ENCODE measurements at places on chromosomes 7 and 10.
A peak's percentile ranks its signal among the peaks of the same experiment; 100 is the strongest.

GRCh38 chr7:69678494-69679187, 80.4 kb downstream of the AUTS2 start:
- DNase-seq, result no peak

DNA sequence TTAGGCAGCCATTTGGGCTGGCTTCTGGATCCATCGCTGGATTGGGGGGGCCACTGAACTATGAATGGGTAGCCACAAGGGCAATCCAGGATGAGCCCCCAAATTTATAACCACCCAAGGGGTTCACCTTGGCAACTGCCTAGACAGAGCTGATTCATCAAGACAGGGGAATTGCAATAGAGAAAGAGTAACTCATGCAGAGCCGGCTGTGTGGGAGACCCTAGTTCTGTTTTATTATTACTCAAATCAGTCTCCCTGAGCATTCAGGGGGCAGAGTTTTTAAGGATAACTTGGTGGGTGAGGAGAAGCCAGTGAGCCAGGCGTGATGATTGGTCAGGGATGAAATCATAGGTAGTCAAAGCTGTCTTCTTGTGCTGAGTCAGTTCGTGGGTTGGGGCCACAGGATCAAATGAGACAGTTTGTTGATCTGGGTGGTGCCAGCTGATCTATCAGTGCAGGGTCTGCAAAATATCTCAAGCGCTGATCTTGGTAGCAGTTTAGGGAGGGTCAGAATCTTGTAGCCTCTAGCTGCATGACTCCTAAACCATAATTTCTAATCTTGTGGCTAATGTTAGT, 57.9 kb downstream of the DNAJB9 start:
- no peak for DNase-seq

DNA sequence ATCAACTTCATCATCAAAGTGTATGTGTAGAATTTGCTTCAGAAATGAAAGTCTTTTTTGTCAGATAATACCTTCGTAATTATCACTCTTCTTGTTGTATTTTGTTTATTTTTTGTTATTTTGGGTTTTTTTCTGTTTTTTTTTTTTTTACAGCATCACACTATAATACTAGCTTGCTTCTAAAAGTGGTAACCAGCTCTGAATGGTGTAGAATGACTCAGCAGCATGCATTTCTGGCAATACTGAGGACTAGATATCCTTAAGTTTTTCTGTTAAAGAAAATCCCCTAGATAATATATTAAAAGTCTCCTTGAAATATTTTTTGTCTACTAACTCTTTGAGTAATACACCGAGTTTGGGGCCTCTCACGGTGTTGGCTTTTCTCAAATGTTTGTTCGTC, 109.1 kb downstream of the LMBR1 start:
- no peak for DNase-seq

GRCh38 chr7:26117142-26117807, 34.7 kb upstream of the NFE2L3 start:
- no peak for DNase-seq

- no peak for DNase-seq
These were observed 9.1 kb upstream of the TNRC18 start for GRCh38 chr7:5432691-5433090.

DNA sequence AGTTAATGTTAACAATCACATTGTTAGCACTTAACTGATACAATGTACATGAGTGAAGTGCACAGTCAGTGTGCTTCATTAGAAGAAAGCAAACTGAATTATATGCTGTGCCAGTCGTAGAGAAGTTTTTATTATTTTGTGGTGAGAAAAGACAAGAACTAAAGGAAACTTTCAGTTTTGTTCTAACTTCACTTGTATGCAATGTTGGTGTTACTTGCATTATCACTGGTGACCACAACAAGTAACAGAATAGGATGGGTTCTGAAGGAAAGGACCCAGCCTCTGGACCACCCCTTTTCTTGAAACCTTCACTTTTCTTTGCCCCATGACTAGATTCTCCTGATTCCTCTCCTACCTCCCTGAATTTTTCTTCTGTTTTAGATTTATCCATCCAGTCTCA, 123.3 kb upstream of the GAD2 start:
- no peak for DNase-seq

GRCh38 chr10:3167611-3168330, 4.8 kb downstream of the PITRM1 start:
- no peak for DNase-seq

DNA sequence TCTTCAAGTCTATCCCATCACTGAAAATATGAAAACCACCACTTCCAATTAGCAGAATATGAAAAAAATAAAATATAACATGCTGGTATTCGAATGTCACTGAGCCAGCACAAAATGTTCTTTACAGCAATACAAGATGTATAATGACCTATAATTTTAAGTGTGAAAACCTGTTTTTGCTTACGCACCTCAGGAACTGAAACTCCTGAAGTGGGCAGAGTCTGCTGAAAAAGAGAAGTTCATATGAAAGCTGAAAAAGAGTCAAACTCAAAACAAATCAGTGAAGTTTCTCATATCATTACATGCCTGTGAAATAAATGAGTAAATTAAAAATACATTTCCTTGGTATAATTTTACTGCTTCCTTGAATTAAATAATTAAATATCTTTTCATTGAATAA, 272.5 kb downstream of the DGKB start:
- DNase-seq, result no peak

GRCh38 chr7:42082144-42082543, 154.9 kb downstream of the GLI3 start:
- DNase-seq, result no peak

- no peak for DNase-seq
These were observed 62.0 kb upstream of the SEMA3A start for GRCh38 chr7:84256571-84256971.

DNA sequence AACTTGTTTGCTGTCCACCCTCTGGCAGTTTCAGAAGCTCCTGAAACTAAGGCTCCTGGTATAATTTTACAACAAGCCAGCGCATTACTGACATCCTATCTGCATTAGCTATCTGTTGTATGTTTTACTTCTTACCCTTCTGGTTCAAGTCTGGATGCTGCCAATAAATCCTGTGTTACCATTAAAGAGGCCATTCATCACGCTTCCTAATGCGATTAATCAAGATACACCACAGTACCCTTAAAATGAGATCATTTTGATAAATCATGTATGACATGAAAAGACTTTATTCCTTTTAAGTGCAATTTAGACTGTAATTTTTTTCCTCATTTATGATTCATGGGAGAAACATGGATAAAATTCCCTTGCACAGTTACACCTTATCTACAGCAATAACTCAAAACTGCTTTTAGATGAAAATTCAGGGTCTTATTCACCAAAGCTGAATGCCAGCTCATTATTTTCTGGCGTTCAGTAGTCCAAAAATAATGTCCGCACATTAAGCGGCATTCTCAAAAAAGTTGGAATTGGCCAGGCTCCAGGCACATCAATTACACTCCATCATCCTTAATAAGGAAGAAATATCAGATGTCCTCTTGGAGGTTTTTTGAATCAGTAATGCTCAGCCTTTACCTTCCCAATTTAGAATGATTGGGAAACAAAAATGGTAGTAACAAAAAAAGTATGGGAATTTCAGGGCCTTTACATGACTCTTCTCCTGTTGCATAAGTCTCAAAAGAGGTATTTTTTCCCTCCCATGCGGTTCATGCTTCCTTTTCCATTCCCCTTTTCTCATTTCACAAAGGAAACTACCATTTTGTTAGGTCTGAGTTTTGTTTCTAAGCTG, 878.5 kb downstream of the LRMDA start:
- no peak for DNase-seq

- peak; percentile 30 for DNase-seq
These were observed 608 bp downstream of the AKR1B10 start for GRCh38 chr7:134527979-134528371.

DNA sequence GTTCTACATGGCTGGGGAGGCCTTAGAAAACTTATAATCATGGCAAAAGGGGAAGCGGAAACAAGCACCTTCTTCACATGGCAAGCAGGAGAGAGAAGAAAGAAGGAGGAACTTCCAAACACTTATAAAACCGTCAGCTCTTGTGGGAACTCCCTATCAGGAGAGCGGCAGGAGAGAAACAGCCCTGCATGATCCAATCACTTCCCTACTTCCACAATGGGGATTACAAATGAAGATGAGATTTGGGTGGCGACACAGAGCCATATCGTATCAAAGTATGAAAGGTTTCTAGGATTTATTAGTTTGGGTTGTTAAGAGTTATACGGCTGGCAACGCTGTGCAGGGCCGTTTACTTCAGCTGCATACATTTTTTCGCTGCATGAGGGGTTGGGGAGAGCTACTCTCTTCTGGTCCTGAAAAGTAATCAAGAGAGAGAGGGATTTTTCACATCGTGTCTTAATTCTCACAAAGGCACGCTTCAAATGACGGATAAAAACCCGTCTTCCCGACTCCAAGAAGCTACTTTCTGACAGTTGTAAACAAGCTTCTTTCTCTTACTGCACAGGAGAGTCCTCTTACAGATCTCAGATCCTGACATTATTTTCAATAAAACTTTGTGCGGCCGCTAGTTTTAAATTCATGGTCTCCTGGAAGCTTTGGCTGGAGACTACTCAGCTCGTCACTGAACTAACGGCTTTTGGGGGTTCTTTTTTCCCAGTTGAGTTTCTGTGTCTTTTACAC, 751 bp upstream of the GTPBP10 start:
- peak; percentile 57 for DNase-seq

GRCh38 chr10:89120931-89121763, 86.0 kb downstream of the CH25H start:
- no peak for DNase-seq

- DNase-seq, result no peak
These were observed 498.7 kb downstream of the NXPH1 start for GRCh38 chr7:8931906-8932646.

- DNase-seq, result no peak
These were observed 92.9 kb upstream of the SH2B2 start for GRCh38 chr7:102193806-102194205.

DNA sequence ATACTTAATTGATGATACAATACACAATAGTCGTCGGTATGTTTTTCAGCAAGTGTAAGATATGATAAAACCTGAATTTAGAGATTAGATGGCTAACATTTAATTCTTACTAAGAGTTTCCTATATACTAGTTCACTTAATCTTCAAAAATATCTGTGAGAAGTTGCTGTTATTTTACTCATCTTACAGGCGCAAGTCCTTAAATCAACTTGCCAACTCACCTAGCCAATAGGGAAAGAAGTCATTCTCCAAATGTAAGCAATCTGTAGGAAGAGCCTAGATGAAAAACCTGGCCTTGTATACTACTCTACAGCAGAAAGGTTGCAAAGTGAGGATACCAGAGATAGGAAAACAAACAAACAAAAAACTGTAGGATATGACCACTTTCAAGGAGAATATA, 10.6 kb downstream of the CD36 start:
- no peak for DNase-seq

GRCh38 chr10:112265745-112266144, 17.5 kb upstream of the TECTB start:
- DNase-seq, result no peak

DNA sequence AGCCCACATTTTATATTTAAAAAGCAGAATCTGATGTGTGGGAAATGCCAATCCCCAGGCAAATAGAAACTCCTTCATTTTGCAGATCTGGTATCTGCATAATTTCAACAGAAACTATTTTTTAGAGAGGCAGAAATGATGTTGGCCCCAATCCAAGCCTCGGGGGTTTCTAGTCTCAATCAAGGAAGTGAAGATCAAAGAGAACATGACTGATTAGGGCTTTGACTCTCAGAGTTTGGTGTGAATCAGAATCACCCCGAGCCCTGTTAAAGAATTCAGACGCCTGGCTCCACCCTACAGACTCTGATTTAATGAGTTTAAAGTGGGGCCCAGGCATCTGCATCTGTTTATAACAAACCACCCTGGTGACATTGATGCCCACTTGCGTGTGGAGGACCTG, 36.7 kb upstream of the UBE2H start:
- DNase-seq, result no peak

Measured in NCI-H526 treated with DMSO at 0.1 percent for 48 hours (cell line).